ENCODE measurements at places on chromosomes 6 and 20.

DNA sequence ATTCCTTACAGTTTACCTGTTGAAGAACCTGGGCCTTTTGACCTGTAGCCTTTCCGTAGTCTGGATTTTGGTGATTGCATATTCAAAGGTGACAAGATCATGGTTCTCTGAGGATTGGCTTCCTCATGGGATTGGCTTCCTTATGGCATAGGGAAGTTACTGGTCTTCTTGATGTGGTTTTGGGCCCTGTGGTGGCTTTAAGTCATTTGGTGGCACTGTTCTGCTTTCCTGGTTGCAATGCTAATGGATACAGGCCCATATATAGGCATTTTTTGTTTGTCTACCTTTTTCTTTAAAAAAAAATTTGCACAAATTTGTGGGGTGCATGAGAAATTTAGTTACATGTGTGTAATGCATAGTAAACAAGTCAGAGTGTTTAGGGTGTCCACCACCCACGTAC, 185.7 kb downstream of the CDKAL1 start:
- no peak for DNase-seq

- DNase-seq: no peak
These were observed 14.9 kb upstream of the HLA-DRA start for GRCh38 chr6:32424589-32425300.

GRCh38 chr6:170224694-170225660, 65.9 kb downstream of the DLL1 start:
- DNase-seq: peak; percentile 79

GRCh38 chr6:148348335-148348734, 5.7 kb downstream of the SASH1 start:
- DNase-seq: no peak

DNA sequence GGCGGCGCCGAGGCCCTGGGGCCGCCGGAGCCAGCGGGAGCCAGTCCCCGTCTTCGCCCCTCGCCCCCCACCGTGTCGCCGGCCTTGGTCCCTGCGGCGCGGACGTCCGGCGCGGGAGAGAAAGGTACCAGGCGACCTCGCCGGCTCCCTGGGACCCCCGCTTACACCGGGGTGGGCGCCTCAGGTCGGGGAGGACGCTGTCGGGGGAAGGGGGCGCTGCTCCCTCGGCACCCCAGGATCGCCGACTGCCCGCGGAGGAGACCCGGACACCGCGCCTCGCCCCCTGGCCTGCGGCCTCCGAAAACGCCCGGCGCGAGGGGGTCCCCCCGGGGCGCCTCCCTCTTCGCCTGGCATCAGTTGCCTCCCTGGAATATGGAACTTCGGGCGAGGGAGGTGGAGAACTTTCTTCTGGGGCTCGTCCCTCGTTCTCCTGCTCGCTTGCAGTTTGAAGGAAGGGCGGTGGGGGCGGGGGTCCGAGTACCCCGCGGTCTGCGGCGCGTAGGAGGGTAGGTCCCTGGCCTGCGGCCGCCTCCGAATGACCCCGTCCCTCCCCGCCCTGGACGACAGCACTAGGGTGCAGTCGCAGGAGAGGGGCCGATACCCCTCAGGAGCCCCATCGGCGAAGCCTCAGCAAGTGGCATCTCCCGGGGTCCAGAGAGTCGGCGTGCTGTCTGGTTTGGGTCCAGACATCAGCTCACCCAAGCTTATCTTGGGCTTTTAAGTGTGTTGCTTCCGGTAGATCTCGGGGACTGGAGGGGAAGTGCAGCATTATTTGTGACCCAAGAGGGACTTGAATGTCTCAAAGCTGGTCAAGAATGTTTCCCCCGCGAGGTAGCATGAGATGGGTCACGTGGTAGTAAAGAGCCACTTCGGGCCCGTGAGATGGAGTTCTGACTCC, 549 bp downstream of the ANKRD6 start:
- DNase-seq: peak; percentile 51

DNA sequence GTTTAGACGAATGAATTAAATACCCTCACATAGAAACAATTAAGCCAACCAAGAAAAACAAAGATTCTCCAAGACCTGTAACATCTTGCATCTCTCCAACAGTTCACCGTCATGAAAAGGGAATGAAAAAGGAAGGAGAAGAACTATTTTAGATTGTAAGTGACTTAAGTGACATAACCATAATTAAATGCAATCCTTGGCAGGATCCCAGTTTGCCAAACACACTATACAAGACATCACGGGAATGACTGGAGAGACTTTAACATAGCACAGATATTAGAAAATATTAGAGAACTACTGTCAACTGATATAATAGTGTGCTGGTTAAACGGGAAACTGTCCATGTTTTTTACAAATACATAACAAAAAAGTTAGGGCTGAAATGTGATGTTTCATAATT, 22.2 kb downstream of the EPB41L2 start:
- DNase-seq: no peak

GRCh38 chr20:10653599-10654249, 20.1 kb downstream of the JAG1 start:
- DNase-seq: no peak

DNA sequence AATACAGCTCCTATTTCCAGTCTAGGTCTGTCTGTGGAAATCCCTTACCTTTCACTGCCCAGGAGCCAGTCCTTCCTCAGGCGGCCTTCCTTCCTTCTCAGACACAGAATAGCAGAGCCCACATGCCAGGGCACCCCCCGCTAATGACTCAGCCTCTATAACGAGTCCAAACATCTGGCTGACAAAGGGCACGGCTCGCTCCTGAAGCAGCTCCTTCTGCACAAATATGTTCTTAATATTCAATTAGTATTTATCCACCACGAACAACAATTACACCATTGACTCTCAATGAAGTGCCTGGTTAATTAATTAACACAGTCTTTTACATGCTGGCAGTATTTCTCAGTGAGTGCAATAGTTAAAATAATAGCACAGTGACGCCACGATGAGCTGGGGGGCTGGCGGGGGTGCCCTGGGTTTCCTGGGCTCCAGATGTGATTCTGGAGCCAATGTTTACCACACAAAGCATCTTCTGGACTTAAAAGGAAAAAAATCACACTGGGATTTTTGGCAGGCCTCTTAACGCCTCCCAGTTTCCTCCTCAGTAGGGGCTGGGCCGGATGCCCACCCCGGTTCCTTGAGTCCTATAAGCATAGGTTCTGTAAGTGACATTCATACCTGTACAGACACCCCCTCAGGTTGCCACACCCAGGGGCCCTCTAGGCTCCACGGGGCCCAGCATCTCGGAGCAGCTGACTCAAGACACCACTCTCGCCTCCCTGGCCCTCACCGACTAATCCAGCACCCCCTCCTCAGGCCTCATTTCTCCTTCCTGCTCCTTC, 158.6 kb upstream of the MLN start:
- no peak for DNase-seq

DNA sequence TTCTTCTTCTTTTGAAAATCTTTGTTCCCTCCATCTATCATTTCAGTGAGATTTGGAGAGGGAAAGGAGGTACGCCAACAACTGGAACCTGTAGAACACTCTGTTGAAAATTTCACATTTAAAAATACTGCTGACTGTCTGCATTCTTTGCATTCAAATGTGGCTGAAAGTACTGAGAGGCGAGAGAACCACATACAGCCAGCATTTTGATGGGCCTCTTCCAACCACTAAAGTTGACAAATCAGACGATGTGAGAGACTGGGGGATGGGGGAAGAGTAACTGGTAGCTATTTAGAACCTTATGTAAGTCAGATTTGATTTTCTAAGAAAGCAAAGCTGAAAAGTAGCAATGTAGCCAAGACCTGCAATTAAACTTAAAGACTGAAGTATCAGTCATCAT, 77.5 kb downstream of the FKBP5 start:
- no peak for DNase-seq

DNA sequence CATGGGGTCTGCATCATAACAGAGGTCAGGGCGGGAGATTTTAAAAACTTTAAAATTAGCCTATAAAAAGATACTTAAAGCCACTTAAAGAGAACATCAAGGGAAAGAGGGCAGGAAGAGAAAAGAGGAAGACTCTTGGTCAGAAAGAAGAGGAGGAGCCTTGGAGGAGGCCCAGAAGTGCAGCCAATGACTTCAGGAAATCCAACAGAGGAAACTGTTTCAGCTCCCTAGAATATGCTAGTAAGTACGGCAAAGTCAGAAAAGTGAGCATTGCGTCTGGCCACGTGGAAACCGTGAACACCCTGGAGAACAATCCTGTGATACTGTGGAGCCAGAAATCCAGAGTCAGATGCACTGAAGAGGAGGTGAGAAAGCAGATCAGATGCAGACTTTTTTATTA, 22.5 kb upstream of the NHSL1 start:
- DNase-seq: no peak

GRCh38 chr20:59361411-59361810, 61.0 kb downstream of the EDN3 start:
- no peak for DNase-seq

- DNase-seq: no peak
These were observed 134.0 kb upstream of the HCRTR2 start for GRCh38 chr6:55040102-55040848.

GRCh38 chr20:53929974-53930650, 140.3 kb downstream of the BCAS1 start:
- no peak for DNase-seq

DNA sequence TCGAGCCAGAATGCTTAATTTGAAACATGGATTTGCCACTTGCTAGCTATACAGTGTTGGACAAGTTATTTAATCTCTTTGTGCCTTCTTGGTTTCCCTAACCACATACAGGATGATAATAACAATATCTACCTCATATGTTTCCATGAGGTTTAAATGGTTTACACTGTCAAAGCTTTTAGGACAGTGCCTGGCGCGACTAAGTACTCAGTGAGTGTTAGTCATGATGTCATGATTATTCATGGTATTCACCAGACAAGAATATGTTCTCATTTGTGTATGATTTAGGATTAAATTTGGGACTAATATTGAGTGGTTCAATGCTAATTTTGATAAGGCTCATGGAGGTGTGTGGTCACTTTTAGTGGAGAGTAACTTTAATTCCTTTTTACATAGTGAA, 167.4 kb downstream of the EYA4 start:
- DNase-seq: no peak

GRCh38 chr6:16543521-16543920, 217.7 kb downstream of the ATXN1 start:
- no peak for DNase-seq

DNA sequence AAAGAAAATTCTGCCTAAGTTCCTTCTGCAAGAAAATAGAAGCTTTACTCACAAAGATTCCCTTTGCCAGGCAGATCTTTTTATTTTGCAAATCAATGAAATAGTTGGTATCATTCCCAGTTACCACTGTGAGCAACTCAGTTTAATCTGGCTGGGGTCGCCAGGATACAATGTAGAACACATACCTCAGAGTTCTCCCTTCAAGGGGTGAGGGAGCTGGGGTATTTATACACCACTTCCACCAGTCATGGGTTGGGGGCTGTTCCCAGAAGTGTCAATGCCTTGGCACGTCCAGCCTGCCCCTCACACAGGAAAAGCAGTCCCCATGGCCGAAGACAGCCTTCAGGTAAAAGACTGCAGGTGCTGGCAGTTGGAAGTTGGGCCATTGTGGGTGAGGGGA, 86.2 kb downstream of the SLC24A3 start:
- no peak for DNase-seq

GRCh38 chr6:41682497-41683272, 44.4 kb downstream of the MDFI start:
- no peak for DNase-seq

GRCh38 chr20:48594533-48594932, 233.3 kb downstream of the PREX1 start:
- no peak for DNase-seq

DNA sequence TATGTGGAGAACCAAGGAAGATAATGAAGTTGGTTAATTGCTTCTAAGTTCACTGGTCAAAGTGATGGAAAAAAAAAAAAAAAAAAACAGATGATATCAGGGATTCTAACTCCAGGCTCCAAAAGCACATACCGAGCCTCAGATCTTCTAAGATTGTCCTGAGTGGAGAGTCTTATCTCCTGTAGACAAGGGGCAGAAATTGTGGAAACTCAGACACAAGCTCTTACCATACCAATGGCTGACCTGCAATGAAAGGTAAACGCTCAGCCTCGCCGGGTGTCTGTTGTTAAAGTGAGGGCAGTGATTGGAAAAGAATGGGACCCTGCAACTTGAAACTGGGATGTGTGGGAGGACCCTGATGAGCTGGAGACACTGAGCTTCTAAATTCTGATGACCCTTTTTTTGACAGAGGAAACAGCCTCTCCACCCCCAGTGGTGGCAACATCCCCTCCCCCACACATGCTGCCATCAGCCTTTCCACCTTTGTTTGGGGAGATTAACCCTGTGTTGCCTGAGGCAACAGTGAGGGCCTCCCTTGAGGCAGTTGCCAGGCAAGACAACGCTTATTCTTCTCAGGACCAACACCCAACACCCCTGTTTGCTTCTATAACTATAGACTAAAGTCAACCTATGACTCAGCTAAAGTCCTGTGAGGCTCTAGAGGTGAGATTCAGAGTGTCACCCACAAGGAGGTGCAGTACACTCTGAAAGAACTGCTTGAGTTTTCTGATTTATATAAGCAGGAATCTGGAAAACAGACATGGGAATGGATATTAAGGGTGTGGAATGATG, 154.0 kb downstream of the THBS2 start:
- DNase-seq: no peak

- no peak for DNase-seq
These were observed 689.9 kb downstream of the QKI start for GRCh38 chr6:164104432-164104831.
